ENCODE measurements at places on chromosomes 12 and 14.

DNA sequence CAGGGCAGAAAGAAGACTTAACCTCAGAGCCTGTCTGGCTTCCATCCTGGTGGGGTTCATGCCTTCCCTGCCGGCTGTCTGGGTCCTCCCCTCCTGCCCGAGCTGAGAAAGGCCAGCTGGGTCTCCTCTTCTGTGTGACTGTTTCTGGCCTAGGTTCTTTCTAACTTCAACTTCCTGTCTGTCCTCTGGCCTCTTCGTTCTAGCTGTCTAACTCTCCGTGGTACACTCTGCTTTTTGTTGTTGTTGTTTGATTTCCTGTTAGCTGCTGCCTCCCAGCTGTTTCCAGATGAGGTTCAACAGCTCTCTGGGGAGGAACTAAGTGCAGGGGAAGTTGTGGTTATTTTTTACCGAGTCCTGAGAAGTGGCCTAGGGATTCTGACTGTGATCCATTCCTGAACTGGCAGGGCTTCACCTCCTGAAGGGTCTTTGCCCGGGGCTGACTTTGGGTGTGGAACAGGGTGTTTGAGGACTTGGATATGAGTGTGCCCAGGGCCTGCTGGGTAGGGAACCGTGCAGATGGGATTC is 3.2 kb downstream of the MLXIP start:
- DNase-seq: peak; percentile 53

DNA sequence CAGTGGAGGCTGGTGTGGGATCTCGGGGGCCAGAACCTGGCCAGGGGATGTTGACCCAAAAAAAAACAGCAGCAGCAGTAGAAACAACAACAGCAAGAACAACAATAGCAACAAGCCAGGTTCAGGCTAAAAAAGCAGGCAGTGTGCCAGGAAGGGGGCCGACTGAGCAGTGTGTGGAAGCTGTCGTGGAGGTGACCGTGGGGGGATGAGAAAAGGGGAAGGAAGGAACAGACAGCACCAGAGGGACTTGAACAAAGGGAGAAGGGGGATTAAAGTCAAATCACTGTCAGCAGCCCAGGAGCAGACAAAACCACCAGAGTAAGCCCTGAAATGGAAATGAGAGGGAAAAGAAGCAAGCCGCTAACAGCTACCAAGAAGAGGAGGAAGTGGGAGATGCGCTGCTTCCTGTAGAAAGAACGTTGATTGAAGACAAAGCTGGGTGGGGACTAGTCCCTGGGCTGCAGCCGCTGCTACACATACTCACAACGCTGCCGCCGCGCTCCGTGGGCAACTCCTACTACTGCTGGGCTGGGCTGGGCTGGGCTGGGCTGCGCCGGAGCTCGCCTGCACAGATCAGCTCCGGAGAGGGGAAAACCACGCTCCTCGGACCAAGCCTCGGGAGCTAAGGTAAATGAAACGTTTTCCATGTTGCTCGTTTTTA is at the start of gene GNG2:
Gene GNG2, plus strand, starts transcription at position 449 of the 661 bp plus-strand sequence. CDS start 90,067 bp downstream, outside the sequence.
- DNase-seq: peak; percentile 83

DNA sequence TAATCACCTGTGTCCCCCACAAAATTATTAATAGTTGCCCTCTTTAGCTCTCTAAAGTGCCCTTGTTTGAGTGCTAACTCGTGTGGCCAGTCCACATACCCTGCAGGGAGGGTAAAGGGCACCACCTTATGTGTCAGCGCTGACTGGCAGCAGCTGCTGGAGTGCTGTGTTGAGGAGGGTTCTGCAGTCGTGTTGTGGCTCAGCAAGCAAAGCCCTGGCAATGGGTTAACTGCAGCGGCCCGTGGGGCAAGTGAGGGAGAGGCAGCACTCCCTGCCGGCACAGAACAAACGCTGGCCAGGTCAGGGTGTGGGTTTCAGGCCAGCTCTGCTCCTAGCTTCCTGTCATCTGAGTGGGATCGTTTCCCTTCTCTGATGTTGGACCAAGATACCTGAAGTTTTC is 369.8 kb downstream of the CACNA1C start:
- no peak for DNase-seq

DNA sequence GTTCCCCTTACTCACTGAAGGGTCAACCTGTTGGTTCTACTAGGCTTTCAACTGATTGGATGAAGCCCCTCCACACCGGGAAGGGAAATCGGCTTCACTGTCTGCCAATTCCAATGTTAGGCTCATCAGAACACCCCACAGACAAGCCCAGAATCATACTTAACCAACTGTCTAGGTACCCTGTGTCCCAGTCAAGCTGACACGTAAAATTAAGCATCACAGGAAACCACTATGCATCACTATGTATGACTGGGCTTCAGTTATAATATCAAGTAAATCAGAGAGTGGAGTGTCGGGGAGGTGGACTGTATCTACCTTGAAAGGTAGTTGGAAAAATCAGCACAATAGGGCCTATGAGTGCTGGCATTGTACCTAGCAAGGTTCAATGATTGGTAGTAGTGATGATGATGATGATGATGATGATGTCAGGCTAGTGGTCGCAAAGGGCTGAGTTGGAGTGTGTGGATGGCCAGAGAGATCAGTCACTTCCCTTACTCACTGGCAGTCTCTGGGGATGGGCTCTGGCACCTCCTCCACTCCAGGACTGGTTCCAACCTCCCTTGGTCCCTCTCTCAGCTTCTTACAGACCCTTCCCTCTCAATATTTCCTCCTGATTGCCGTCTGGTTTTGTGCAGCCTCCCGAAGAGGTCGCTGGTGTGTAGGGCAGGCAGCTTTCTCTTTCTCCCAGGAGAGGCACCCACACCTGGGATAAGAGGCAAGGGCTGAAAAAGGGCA is 3.3 kb upstream of the ATG101 start:
- DNase-seq: no peak

- DNase-seq: no peak
These were observed 156.0 kb upstream of the PLEKHG7 start for GRCh38 chr12:92546635-92547348.

GRCh38 chr12:63382930-63383329 is 231.9 kb upstream of the AVPR1A start:
- no peak for DNase-seq

DNA sequence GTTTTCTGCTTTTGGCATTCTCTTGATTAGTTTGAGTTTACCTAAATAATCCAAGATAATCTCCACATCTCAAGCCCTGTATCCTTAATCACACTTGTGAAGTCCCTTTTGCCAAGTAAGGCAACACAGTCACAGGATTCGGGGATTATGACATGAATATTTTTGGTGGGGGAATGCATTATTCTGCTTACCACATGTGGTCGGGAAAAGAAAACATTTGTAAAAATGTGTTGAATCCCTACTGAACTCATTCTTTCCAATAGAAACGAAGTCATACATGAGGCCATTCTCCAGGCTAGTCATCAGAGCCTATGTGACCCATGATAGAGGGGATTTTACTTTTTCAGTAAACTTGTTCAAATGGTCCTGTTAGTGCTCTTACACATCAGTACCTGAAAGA is 58.5 kb upstream of the PRICKLE1 start:
- DNase-seq: peak; percentile 12

DNA sequence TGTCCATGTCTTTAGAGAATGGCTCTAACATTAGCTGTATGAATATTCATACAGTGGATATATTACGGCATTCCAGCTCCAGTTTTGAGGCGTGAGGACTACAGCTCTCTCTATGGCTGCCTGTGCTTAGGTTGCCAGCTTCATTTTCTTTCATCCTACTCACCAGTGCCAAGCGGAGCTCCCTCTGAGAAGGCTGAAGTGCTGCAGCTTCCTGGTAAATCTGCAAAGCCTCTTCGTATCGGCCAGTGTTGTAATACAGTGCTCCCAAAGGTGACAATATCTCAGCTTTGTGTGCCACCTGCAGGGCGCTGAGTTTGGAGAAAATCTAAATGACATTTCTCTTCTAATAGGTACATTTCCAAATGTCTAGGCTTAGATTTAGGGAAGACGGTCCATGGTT is 19.8 kb upstream of the OVCH1 start:
- peak; percentile 23 for DNase-seq

DNA sequence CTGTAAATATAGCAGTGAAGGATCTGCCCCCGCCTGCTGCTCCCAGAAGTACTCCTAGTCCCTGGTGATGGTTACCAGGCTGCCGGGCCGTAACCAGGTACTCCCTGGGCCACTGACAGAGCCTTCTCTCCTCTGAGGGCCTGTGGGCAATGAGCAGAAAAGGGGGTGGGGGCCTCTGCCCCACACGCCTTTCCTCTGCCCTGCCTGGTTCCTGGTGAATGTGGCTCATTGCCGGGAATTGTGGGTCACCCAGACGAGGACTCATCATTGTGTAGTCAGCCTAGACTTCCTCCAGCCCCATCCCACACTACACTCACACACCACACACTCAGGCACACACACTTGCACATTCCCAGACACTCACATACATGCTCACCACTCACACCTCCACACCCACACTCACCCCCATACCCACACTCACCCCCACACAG is 35.7 kb upstream of the ACTN1 start:
- DNase-seq: peak; percentile 15

- DNase-seq: peak; percentile 38
These were observed 78.5 kb upstream of the FZD10 start for GRCh38 chr12:130083734-130084133.

GRCh38 chr12:4435537-4435936 is 10.1 kb downstream of the FGF6 start:
- DNase-seq: no peak

- DNase-seq: no peak
These were observed 11.9 kb upstream of the KLRB1 start for GRCh38 chr12:9619411-9620179.

- DNase-seq: no peak
These were observed 843.4 kb upstream of the FLRT2 start for GRCh38 chr14:84686550-84686949.

GRCh38 chr14:90087433-90087832 is 25.6 kb downstream of the KCNK13 start:
- DNase-seq: peak; percentile 73

DNA sequence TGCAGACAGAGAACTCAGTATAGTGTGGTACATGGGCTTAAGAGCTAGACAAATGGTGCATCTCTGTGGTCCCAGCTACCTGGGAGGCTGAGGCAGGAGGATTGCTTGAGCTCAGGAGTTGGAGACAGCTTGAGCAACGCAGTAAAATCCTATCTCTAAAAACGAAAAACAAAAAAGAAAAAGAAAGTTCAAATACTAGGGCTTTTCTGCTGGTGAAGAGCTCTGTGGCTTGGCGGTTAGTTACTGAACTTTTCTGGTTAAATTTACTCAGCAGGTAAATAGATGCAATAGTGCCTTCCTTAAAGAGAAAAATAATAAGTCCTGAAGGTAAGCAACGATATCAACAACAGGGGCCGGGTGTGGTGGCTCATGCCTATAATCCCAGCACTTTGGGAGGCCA is 31.4 kb upstream of the RAP1B start:
- no peak for DNase-seq

DNA sequence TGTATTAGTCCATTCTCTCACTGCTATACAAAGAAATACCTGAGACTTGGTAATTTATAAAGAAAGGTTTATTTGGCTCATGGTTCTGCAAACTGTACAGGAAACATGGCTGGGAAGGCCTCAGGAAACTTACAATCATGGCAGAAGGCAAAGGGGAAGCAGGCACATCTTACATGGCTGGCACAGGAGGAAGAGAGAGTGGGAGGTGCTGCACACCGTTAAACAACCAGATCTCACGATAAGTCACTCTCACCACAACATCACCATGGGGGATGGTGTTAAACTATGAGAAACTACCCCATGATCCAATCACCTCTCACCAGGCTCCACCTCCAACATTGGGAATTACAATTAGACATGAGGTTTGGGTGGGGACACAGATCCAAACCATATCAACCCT is 191.8 kb upstream of the PLXNC1 start:
- no peak for DNase-seq

DNA sequence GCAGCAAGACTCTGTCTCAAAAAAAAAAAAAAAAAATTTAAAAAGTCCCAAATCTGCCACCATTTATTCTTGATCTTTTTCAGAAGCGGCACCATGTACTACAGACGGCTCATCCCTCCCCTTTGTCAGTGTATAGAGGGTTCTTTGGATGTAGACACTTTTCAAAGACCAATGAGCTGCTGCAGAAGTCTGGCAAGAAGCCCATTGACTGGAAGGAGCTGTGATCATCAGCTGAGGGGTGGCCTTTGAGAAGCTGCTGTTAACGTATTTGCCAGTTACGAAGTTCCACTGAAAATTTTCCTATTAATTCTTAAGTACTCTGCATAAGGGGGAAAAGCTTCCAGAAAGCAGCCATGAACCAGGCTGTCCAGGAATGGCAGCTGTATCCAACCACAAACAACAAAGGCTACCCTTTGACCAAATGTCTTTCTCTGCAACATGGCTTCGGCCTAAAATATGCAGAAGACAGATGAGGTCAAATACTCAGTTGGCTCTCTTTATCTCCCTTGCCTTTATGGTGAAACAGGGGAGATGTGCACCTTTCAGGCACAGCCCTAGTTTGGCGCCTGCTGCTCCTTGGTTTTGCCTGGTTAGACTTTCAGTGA is 6.5 kb upstream of the ACACB start:
- DNase-seq: no peak

GRCh38 chr14:21109377-21110138 is 8.7 kb downstream of the TMEM253 start:
- DNase-seq: peak; percentile 31

GRCh38 chr12:128586451-128587029 is 237.2 kb downstream of the SLC15A4 start:
- DNase-seq: no peak

GRCh38 chr14:88987516-88987915 is 163.1 kb downstream of the TTC8 start:
- peak; percentile 91 for DNase-seq

DNA sequence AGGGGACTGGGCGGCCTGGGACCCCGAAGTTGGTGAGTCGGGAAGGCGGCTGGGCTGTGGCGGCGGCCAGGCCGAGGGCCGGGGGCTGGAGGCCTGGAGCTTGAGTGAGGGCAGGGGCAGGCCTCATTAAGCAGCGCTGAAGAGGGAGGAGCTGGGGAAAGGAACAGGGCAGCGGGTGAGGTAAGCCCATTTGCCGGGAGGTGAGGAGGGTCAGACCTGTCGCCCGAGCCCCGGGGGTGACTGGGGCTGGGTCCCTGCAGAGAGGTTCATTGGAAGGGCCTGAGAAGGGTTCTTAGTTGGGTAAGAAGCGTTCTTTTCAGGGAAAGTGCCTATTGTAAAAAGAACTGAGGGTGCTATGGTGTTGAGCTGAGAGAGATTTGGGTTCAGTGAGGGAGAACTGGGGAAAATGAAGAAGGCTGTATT is 441 bp downstream of the RAB5B start:
- DNase-seq: peak; percentile 60

- DNase-seq: no peak
These were observed 45.8 kb downstream of the ELK3 start for GRCh38 chr12:96239711-96240635.

DNA sequence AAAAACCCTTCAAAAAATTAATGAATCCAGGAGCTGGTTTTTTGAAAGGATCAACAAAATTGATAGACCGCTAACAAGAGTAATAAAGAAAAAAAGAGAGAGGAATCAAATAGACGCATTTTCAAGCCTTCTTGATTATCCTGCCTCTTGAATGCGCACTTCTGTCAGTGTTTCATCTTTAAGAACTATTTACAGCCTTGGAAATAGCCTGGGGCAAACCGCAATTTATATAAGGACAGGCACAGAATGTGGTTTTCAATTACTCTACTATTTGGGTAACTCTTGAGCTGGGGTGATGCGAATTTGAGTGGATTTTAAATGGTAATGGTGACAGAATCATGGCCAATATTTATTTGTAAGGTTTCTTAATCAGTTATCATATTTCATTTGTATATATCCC is 179.1 kb upstream of the OTX2 start:
- peak; percentile 1 for DNase-seq

GRCh38 chr12:114302606-114303315 is 103.2 kb downstream of the TBX5 start:
- no peak for DNase-seq

All from M059J (cell line).